Spinal cord (tissue), 10 donors: ENCODE measurements at places on chromosomes 2 and 18. TPM values are rescaled to one million over a fixed set of nuclear protein-coding genes. Genes with fewer than 3 reads are reported as not detected.

The RAB17 gene
- 0.38 TPM for polyA plus RNA-seq

The DGKD gene
- polyA plus RNA-seq: 55.4 TPM

The ZNF24 gene
- polyA plus RNA-seq: 48.0 TPM

The TNFRSF11A gene
- polyA plus RNA-seq: 0.89 TPM

The SKOR2 gene
- polyA plus RNA-seq: 5.2 TPM

The C1QL2 gene
- polyA plus RNA-seq: 0.48 TPM
